NCI-H1105 treated with DMSO at 0.1 percent for 48 hours (cell line): ENCODE measurements at places on chromosomes 16 and 17.

- DNase-seq: no peak
Measured at GRCh38 chr17:8542599-8543502, 87.7 kb downstream of the MYH10 start.

DNA sequence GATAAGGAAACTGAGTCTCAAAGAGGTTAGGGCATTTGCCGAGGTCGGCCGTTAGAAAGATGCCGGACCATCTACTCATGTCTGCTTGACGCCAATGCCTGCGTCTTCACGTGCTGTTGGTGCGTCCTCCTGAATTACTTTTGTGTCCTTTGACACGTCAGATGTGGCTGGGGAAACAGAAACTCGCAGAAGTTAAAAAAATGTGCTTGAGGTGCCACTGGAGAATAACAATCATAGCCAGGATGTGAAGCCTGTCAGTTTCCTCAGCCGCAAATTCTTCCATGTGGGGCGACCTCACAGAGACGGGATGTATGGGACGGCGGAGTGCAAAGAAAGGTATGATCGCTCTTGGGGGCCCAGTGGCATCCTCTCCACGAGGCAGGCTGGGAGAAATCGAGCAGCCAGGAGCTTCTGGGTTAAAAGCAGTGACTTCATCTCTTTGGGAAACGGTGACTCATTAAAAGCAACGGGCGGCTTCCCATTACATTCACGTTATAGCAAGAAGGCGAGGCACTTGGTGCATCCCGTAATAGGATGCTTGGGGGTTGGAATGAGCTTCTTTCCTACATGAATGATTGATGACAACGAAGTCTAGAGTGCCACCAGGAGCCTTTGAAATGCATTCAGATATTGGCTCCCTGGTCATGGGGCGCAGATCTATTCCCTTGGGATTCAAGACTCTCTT lies 67.8 kb downstream of the BMERB1 start:
- no peak for DNase-seq

DNA sequence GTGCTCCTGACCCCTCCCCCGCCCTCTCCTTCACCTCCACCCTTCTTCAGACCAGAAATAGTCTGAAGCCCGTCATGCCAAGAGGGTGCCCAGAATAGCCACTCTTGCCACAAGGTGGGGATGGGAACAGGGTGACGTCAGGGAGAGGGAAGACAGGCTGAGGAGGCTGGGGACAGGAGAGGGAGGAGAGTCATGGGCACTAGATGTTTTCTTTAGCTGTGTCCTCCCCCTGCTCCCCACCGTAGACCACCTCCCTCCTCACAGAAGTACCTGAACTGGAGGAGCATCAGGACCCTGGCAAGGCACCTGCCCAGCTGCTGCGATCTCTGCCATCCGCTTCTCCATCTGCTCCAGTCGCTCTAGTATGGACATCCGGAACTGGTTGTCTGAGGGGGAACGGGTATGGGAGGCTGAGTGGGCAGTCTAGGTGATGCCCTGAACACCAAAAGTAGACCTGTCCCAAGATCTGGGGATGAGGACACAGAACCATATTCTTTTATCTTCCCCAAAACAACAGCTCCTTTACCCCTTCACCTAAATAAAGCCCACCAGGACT lies 6.6 kb upstream of the SPAG7 start:
- no peak for DNase-seq

GRCh38 chr17:41419716-41420115 lies 4.7 kb downstream of the KRT37 start:
- DNase-seq: no peak
